ENCODE measurements at places on chromosomes 3 and 15. TPM values are rescaled to one million over a fixed set of nuclear protein-coding genes. Genes with fewer than 3 reads are reported as not detected.
A peak's percentile ranks its signal among the peaks of the same experiment; 100 is the strongest.

DNA sequence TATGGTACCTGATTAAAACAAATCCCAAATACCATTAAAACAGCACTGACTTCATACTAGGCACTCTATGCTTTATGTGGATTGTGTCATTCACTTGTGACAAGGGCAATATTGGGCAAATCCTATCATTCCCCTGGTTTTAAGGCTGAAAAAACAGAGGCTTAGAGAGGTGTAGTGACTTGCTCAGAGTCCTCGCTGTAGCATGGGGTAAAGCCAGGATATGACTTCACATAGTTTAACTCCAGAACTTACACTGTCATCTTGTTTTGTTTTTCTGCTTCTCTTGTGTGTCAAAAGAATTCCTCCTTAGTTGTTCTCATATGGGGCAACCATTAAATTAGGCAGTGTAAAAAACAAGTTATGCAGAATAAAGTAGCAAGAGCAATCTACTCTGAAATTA lies 40.3 kb upstream of the ICE2 start:
- no peak for DNase-seq

- DNase-seq = no peak
Measured at GRCh38 chr3:111541391-111541790, 606 bp upstream of the CD96 start.

WDR49 gene
- 2.2 TPM for total RNA-seq

DNA sequence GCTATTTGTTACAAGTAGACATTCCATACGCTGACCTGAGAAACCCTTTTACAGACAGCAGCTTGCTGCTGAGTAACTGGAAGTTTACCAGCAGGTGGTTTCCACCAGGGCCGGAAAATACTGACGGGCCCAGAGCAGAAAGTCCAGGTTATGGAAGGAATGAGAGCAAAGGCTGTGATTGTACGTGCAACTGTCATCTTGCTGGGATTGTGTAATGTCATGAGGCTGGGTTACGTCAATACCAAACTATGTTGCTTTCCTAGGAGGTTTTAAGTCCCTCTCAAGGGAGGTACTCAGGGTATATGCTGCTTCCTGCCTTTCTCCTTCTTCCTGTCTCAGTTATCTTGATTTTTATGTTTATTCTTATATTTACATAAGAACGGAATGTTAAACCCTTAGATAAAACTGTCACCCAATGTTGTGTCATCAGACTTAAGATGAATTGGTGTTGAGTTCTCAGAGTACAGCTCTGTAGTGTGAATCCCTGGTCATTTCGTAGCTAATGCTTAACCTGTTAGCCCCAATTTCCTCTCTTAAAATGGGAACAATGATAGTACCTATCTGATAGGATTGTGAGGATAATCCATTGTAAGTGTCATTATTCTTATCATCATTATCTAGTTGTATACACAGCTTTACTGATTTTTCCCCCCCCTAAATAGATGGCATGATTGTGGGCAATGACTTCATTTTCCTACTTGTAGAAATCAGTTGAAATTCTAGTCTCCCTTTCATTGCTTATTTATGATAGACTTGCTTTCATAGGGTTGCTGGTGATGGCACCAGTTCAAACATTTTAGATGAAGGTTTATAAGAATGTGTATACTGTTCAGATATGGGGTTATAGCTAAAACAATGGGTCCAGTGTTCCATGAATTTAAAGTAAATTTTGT lies 101.4 kb downstream of the FNDC3B start:
- DNase-seq = peak; percentile 66

GRCh38 chr3:30311781-30312180 lies 294.6 kb upstream of the TGFBR2 start:
- no peak for DNase-seq

DNA sequence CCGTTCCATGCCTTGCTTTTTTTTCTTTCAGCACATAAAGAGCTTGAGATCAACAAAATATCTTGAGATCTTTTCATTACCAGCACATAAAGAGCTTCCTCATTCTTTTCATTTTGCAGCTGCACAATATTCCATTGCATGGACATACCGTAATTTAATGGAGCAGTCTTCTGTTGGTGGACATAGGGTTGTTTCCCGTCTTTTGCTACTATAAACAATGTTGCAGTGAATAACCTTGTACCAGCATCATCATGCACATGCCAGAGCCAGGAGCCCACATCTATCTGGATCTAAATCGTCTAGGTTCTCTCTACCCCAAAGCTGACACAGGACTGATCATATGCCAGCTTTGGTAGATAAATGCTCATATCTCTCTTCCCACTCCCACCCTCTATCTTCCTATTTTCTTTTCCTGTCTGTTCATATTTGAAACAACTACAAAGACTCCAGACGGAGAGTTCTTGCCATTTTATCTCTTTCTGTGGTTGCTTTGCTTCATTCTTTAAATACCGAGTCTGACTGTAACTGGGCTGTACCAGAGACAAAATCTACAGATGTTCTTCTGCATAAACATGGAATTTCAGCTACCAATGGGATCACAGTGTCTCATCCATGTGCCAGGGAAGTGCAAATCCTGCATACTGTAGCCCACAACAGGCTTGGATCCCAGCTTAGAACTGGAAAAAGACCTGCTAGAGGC lies 47.1 kb upstream of the AKAP13 start:
- DNase-seq = peak; percentile 38

NME9 gene
- 0.72 TPM for total RNA-seq

DNA sequence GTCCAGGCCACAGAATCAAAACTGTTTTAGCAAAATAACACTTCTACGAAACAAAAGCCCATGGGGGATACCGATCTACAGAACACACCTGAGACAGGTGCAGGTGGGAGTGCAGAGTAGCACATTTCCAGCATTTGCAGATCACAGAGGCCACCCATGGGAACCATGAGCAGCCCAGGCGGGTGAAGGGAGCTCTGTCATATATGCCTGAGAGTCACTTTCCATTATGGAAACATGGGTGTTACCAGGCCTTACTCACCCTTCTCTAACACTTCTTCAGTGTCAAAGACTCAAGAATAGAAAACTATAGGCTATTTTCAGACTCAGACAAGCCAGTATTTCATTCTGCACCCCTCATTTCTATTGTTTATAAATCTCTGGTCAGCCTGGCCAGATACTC lies 3.5 kb downstream of the PLA1A start:
- no peak for DNase-seq

DNA sequence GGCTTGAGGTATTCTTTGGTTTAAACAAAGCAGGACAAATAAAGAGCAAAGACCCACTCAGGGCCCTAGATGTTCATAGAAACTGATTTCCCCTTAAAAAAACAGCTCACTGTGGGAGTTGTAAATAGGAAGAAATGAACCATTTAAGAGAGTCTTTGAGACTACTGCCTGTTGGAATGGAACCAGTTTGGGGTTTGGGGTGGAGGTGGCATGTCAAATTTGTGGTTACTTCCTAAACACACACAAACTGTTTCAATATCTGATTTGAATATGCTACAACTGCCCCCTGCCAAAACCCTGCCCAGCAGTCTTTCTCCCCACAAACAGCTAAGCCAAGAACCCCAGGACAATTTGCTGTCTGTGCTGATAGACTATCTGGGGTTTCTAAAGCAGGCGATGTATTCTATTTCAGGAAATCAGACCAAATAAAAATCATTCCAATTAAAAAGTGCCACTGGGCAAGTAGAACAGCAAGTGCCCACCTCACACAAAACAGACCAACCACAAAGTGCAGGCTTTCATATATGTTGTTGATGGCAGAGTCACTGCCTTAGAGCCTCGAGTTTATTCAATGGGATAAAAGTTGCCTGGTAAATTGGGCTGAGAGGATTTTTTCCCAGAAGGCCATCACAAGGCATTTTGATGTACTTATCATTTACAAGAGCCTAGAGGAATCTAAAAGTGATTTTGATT lies 293.9 kb upstream of the PROK2 start:
- DNase-seq = no peak

All from tongue (tissue), 3 donors.